ENCODE measurements at places on chromosomes 7 and 10.
A peak's percentile ranks its signal among the peaks of the same experiment; 100 is the strongest.

GRCh38 chr10:129501652-129502436 is 34.8 kb downstream of the MGMT start:
- DNase-seq = no peak

- DNase-seq = no peak
Observed at GRCh38 chr10:71029411-71029892, 141.1 kb upstream of the PCBD1 start.

- DNase-seq = peak; percentile 41
Observed at GRCh38 chr10:24449321-24449740, 240.4 kb downstream of the KIAA1217 start.

DNA sequence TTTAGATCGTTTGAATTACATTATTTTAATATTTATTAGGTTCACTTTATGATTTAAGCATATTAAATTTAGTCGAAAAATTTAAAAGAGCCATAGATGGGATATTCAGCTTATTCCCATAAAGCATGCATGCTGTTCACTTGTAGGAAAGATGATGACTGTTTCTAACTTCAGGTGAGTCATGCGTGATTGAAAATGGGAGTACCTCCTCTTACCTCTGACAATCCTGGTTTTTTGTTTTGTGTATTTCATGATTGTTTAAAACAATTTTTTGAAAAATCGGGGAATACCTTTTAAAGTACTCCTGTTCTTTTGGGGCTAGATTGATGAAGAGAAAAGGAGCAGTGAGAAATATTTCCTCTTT is 1.4 kb downstream of the TNKS2 start:
- DNase-seq = no peak

- DNase-seq = no peak
Observed at GRCh38 chr10:130416334-130417150, 280.4 kb downstream of the GLRX3 start.
